CD4-positive, alpha-beta T cell (primary cell): ENCODE measurements at places on chromosomes 2 and 18. TPM values are rescaled to one million over a fixed set of nuclear protein-coding genes. Genes with fewer than 3 reads are reported as not detected.
A peak's percentile ranks its signal among the peaks of the same experiment; 100 is the strongest.

- DNase-seq: no peak
Measured at GRCh38 chr2:3091696-3092095, 285.9 kb downstream of the EIPR1 start.

Gene TTN
- total RNA-seq: 27.5 TPM

Gene CELF4
- total RNA-seq: not detected

GRCh38 chr2:77807531-77808215 is 285.5 kb upstream of the LRRTM4 start:
- DNase-seq: no peak

Gene CHAC2
- 0.47 TPM for total RNA-seq

Gene STK39
- total RNA-seq: 7.9 TPM

GRCh38 chr2:75994759-75995158 is 284.0 kb upstream of the GCFC2 start:
- no peak for DNase-seq

- no peak for DNase-seq
Measured at GRCh38 chr2:214215107-214215506, 195.7 kb upstream of the VWC2L start.

Gene ANTXR1
- not detected for total RNA-seq

Gene FLACC1
- total RNA-seq: 4.5 TPM

DNA sequence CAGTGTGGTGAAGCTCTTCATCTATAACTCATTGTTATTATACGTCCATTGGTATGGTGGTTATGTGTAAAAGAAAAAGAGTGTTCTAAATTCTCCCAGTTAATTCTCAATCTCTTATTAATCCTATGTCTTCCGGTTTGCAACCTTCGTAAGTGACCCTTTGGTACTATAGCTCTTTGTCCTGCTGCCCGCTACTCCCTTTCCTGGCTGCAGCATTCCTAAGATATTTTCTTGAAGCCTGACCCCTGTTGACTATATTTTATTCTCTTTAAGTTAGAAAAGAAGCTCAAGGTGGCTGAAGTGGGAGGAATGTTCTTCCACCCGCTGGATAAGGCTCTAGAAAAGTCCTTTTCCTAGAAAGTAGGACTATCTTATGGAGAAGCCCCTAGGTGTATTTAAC is 684.8 kb downstream of the SOCS6 start:
- DNase-seq: no peak

DNA sequence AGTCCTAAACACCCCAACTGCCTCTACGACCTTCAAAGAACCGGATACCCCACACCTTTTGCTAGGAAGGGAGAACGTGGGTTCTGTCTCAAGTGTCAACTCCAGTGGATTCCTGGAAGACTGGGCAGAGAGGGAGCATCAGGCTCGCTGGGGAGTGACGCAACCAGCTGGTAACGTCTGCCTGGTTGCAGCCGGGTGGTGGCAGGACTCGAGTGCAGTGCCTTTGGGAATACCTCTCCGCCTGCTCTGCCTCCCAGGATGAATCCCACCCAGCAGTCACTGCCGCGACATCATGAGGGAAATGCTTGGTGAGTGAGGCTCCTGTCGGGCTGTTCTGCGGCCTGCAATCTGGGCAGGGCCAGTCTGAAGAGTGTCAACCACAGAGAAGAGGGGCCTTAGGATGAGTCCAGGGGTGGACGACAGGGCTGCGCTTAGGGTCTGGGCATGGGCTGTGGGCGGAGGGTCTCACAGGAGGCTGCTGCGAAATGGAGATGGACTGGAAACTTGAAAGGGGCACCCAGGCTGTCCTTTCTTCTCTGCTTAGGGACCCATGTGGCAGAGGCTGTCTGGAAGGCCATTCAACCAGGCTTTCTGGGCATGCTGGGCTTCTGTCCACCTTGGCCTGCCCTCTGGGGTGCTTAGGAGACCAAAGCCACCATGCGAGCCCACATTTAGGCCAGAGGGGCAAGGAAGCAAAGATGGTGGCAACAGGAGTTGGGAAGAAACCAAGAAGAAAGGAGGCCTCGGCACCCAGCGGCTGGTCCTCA is 12.9 kb downstream of the GPR17 start:
- DNase-seq: no peak

Gene PTPRN
- total RNA-seq: not detected

DNA sequence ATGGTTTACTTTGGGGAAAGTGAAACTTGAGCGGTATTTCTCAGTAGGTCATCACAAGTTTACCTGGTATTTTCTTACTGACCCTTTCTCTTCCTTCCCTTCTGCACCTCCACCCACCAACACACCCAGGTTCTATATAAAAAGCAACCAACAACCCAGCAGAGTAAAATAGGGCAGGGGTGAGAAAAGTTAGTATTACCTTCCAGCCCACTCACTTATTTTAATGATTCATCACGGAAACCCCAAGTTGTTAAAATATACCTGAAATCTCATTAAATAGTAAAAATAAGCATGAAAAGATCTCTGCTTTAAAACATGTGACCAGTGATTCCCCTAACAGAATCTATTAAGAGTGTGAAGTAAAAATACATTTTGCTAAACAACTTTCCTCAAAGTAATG is 306.1 kb downstream of the ZEB2 start:
- DNase-seq: no peak

DNA sequence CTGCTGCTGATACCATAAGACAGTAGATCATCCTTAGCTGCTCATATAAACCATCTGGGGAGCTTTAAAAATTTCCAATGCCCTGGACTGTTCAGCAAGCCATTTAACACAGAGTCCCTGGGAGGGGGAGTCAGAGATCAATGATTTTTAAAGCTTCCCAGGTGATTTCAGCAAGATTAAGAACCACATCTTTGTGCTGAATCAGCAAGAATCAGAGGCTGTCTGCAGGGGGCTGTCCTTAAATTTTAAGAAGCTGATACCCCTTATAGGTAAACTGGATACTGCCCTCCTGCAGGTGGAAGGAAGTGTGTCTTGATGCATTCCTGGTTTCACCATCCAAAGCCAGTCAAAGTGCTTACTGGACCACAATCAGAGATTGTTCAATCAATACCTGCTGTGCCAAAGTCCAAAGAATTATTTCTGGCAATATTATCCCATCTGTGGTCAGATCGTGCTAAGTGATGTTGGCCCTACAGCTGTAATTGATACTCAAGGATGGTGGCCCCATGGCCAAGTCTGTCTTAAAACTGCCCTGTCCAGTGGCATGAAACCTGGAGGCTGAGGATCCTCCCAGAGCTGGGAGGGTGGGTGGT is 72.2 kb downstream of the BCL2L11 start:
- DNase-seq: no peak

DNA sequence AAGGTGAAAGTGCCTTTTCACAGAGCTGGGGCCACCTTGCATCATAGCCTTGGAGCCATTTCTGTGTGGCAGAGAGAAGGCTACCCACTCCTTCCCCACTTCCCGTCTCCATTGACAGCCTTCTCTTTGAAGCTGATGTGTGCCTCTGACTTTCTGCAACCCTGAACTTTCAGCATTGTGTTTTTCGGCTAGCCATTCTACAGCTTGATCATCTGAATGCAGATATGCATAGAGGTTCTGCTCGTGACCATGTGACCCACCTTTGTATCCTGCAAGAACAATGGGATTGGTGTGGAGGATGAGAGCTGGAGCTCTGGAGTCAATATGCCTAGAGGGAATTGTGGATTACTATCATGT is 69.1 kb upstream of the KCNE4 start:
- no peak for DNase-seq

Gene MAP3K20
- 0.36 TPM for total RNA-seq

Gene GPR39
- total RNA-seq: not detected

Gene VWC2L
- not detected for total RNA-seq

DNA sequence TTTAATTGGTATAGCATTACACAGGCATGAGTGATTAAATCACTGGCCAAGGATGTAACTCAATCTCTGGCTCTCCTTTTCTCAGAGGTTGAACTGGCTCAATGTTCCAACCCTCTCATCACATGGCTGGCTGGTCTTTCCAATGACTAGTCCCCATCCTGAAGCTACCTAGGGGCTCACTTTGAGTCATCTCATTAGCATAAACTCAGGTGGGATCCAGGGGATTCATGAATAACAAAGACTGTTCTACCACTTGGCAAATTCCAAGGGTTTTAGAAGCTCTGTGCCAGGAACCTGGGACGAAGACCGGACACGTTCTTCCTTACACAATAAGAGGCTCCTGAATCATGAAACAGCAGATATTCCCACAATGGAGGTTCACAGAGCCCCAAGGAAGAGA is 145.0 kb upstream of the SPATS2L start:
- no peak for DNase-seq

DNA sequence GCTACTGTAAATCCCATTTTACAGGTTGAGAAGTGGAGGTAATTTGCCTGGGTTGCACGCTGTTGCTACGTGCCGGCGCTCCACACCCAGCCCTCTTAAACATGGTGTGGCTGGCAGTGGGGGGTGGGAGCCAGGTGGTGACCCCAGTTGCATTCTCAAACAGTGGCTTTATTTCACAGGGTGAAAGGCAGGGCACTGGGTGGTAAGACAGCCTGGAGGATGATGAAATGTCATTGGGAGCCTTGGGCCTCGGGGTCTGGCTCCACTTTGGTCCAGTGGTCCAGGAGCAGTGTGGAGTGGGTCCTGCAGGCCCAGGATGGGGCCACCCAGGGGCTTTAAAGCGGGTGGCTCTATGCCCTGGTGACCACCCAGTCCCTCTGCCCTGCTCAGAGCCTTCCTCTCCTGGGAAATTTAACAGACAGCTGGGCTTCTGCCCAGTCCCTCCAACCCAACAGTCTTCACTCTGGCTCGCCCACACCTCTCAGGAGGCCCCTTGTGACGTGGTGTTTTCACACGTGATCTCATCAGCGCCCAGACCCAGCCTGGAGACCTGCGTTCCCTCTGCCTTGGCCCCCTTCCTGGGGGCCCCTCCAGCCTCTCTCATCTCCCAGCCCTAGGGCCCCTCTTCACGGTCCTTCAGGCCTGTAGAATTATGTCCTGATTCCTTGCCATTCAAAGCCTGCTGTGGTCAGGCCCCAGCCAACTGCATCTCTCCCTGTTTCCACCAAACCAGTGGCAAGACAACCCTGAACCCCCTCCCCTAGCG is 92.5 kb downstream of the INHBB start:
- DNase-seq: no peak

DNA sequence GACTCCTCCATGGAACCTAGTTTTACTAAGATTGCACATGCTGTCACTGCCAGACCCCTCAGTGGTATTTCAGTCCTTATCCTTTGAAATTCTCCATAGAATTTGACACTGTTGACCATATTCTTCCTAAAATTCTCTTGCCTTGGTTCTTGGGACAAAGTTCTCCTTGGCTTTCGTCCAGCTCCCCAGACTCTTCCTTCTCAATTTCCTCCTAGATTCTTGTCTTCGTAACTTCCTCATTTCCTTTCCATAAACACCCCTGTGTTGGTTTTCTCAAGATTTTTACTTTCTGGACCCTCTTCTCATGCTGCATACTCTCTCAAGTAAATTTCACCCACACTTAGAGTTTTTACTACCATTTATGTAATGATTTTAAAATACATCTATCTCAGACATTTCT is 96.6 kb upstream of the TWSG1 start:
- DNase-seq: no peak

- no peak for DNase-seq
Measured at GRCh38 chr2:212596688-212597087, 58.1 kb upstream of the ERBB4 start.

DNA sequence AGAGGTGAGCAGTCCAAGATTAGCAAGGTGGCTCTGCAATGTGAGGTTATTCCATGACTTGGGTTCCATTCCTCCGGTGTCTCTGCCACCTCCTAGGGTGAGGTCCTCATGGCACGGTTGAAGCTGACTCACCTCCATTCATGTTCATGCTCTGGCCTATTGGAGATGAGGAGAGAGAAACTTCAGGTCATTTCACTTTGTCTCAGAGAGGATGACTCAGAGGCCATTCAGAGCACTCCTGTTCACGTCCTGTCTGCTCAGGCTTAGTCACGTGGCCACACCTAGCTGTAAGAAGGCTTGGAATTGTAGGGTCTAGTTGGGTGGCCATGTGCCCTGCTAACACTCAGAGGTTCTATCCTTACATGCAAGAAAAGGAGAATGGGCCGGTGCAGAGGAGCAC is 67.5 kb upstream of the MBOAT2 start:
- DNase-seq: no peak

GRCh38 chr2:110732422-110733413 is at the start of gene ACOXL:
Gene ACOXL, plus strand, starts transcription at chr2:110732573. Its CDS starts 35,817 bp downstream, at chr2:110768390.
- no peak for DNase-seq

Gene MYCN
- not detected for total RNA-seq

- no peak for DNase-seq
Measured at GRCh38 chr2:238895361-238895882, 47.5 kb downstream of the TWIST2 start.

DNA sequence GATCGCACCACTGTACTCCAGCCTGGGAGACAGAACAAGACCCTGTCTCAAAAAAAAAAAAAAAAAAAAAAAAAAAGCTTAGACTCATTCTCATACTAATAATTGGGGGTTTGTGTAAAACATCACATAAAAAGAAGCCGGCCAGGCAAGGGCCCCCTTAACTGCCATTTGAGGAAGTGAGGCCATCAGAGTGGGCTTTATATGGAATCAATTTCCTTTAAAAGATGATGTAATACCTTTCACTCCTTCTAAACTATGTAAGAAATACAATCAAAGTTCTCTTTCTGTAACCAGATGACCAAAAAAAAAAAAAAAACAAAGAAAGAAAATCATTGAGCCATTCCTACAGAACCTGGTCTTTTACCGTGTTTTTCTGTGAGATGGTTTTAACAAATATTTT is 13.1 kb upstream of the GPR55 start:
- DNase-seq: no peak

Gene ALLC
- not detected for total RNA-seq

DNA sequence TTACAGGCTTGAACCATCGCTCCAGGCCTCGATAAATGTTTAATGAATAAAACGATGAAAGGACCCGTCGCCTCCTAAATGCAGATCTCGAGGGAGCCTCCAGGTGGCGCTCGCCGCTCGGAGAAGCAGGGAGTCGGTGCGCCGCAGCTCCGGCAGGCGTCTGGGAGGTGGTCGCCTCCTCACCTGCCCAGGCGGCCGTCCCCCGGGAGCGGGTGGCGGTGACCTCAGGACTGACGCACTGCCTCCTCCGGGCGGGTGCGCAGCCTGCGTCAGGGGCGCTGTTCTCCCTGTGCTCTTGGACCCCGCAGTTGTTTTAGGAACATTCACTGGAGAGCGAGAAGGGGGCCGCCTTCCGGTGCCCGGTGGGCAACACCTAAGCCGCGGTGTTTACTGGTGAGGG is 38.6 kb upstream of the POLE4 start:
- DNase-seq: peak; percentile 58

DNA sequence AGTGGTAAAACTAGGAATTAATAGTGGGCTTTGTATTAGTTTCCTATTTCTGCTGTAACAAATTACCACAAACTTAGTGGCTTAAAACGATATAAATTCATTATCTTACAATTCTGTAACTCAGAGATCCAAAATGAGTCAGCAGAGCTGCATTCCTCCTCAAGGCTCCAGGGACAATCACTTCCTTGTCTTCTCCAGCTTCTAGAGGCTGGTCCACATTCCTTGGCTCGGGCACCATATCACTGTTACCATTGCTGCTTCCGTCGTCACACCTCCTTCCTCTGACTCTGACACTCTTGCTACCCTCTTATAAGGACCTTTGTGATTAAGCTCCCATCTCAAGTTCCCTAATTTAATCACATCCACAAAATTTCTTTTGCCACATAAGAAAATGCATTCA is 567.8 kb upstream of the KLHL29 start:
- no peak for DNase-seq

Gene DSEL
- total RNA-seq: 0.52 TPM

- DNase-seq: no peak
Measured at GRCh38 chr2:226551522-226552250, 247.9 kb downstream of the IRS1 start.

- no peak for DNase-seq
Measured at GRCh38 chr2:88632569-88632968, 5.3 kb upstream of the EIF2AK3 start.

- no peak for DNase-seq
Measured at GRCh38 chr18:9910661-9911060, 3.2 kb upstream of the VAPA start.

Gene ELOA2
- total RNA-seq: not detected

Gene QPCT
- 0.53 TPM for total RNA-seq

Gene GDF7
- 0.05 TPM for total RNA-seq
